Activated naive CD8-positive, alpha-beta T cell treated with anti-CD3 and anti-CD28 coated beads, Interleukin-2, amount 50 U/mL, for 24 hours (primary cell): ENCODE measurements at places on chromosomes 12 and 14.

DNA sequence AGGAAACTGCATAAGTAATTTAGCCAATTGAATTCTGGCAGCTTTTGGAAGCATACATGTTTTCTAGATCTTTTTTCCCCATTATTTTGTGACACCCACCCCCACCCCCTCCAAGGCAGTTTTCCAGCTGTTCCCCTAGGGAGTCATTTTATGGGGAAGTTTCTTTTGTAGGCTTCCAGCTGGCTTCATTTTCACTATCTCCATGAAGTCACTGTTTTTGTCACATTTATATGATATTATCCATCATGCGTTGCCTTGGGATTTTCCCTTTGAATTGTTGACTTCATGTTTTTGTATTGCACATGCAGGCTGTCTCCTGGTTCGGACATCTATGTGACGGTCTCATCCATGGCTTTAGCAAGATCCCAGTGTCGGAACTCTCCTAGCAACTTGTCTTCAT, 233.6 kb upstream of the RGS6 start:
- H3K4me1 ChIP-seq = peaks cover 12% of the 10 kb centered on the region
- H3K4me3 ChIP-seq = no peak overlapping the region
- DNase-seq = no peak
- peaks cover 42% of the 10 kb centered on the region for H3K36me3 ChIP-seq
- no peak overlapping the region for H3K27ac ChIP-seq
- no peaks in the 10 kb centered on the region for H3K27me3 ChIP-seq

- H3K4me3 ChIP-seq = no peak overlapping the region
- no peak for DNase-seq
- H3K36me3 ChIP-seq = no peaks in the 10 kb centered on the region
- H3K4me1 ChIP-seq = no peaks in the 10 kb centered on the region
These were observed 251.0 kb upstream of the SFSWAP start for GRCh38 chr12:131459773-131460365.

- H3K4me3 ChIP-seq = no peak overlapping the region
- no peaks in the 10 kb centered on the region for H3K36me3 ChIP-seq
- H3K4me1 ChIP-seq = no peaks in the 10 kb centered on the region
- H3K27me3 ChIP-seq = peaks cover 48% of the 10 kb centered on the region
- no peak for DNase-seq
- H3K27ac ChIP-seq = no peak overlapping the region
These were observed 965 bp upstream of the NOS1 start for GRCh38 chr12:117362391-117362790.

DNA sequence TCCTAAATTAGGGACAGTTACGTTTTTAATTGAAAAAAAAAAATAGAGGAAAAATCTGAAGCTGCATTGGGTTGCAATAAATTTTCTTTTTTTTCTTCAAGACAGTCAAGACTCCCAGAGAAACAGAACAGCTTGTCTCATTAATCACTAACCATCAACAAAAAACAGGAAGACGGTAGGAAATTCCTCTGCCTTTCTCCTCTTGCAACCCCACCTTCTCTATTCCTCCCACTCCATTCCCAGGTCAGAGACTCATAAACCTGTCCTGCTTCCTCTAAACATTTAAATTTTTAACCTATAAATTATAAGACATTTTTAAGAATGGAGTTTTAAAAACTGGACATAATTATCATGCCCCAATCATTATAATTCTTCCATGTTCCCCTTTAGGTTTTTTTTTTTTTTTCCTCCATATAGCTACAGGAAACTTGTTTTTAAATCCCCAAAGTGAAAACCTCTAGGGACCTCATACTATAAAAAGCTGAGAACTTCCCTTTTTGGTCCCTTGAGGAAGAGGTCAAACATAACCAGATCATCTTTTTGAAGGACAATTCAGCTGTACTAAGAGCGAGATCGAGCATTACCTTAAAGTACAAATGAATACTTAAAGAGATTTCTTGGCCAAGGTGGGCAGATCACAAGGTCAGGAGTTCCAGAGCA, 36.0 kb downstream of the CPM start:
- H3K27me3 ChIP-seq = no peaks in the 10 kb centered on the region
- H3K36me3 ChIP-seq = no peaks in the 10 kb centered on the region
- no peak overlapping the region for H3K27ac ChIP-seq
- peaks cover 8% of the 10 kb centered on the region for H3K4me1 ChIP-seq

GRCh38 chr14:103898711-103899110, 29.5 kb upstream of the TDRD9 start:
- peaks cover 3% of the 10 kb centered on the region for H3K27me3 ChIP-seq
- H3K36me3 ChIP-seq = no peaks in the 10 kb centered on the region
- no peak overlapping the region for H3K27ac ChIP-seq
- DNase-seq = no peak
- H3K4me1 ChIP-seq = peaks cover 3% of the 10 kb centered on the region

DNA sequence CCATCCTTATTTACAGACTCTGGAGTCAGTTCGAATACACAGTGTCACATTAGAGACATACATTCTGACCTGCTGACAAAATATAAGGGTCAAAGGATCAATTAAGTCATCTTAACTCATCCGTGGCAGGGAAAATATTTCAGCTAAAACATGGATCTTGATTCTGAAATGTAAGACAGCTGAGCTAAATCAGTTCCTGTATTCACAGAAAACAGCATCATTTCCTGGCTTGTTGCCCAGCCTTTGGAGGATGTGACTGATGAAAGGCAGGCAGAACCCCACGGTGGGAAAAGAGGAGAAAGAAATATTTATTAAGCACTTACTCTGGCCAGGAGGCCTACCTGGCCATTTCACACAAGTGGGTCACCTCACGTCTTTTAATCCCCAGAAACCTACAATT, 101.9 kb downstream of the GAS2L3 start:
- no peak overlapping the region for H3K27ac ChIP-seq
- no peaks in the 10 kb centered on the region for H3K4me1 ChIP-seq
- H3K4me3 ChIP-seq = no peak overlapping the region
- DNase-seq = no peak
- no peaks in the 10 kb centered on the region for H3K27me3 ChIP-seq

DNA sequence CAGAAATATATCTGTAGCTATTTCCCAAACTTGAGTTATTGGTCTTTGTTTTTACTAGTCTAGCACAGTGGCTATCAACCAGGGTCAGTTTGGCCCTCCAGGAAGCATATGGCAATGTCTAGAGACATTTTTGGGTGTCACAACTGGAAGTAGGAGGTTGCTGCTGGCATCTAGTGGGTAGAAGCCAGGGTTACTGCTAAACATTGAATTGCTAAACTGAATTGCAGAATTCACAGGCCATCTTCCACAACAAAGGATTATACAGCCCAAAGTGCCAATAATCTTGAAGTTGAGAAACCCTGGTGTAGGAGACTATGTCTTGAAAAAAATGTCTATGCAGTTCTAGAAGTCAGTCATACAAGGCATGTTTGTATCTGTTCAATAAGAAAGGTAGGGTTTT, 27.7 kb downstream of the ARHGAP5 start:
- H3K27ac ChIP-seq = no peak overlapping the region
